ENCODE measurements at places on chromosomes 2 and 18. TPM values are rescaled to one million over a fixed set of nuclear protein-coding genes. Genes with fewer than 3 reads are reported as not detected.

Gene TNP1
- not detected for total RNA-seq

Gene MRPL44
- 33.2 TPM for total RNA-seq

Gene NT5DC4
- total RNA-seq = 0.07 TPM

Gene GTF2A1L
- not detected for total RNA-seq

Gene BIRC6
- total RNA-seq = 52.1 TPM

Gene OTOS
- total RNA-seq = not detected

Gene ACVR1C
- total RNA-seq = 0.07 TPM

Gene MAP4K4
- 107 TPM for total RNA-seq

Gene RANBP2
- 52.7 TPM for total RNA-seq

Gene RNF25
- total RNA-seq = 35.9 TPM

Gene CD207
- not detected for total RNA-seq

Gene HJURP
- total RNA-seq = 40.1 TPM

Gene VWA3B
- total RNA-seq = not detected

Gene TGIF1
- 83.4 TPM for total RNA-seq

Gene GPR75
- 2.2 TPM for total RNA-seq

Gene SCN3A
- not detected for total RNA-seq

Gene PPP1R1C
- total RNA-seq = 7.3 TPM

Gene PRKAG3
- total RNA-seq = not detected

Gene IL36B
- not detected for total RNA-seq

Gene ARHGEF33
- total RNA-seq = 0.37 TPM

Gene CSRNP3
- total RNA-seq = 1.5 TPM

Gene STK39
- 29.7 TPM for total RNA-seq

Gene MROH2A
- total RNA-seq = 0.11 TPM

Gene ANKRD62
- total RNA-seq = not detected

Gene INPP5D
- 21.8 TPM for total RNA-seq

Gene NDUFB3
- total RNA-seq = 143 TPM

Gene TMEM178A
- total RNA-seq = not detected

Gene TMEM163
- total RNA-seq = not detected

Gene LYPD1
- total RNA-seq = not detected

Gene TEKT4
- not detected for total RNA-seq

Gene EML6
- 0.63 TPM for total RNA-seq

Gene TNS1
- total RNA-seq = 1.8 TPM

Gene SALL3
- total RNA-seq = not detected

Gene PCARE
- total RNA-seq = not detected

Gene CD302
- total RNA-seq = 1.3 TPM

All from foreskin keratinocyte (primary cell).